Esophagus squamous epithelium (tissue), 5 donors: ENCODE measurements at places on chromosomes 11 and 22. TPM values are rescaled to one million over a fixed set of nuclear protein-coding genes. Genes with fewer than 3 reads are reported as not detected.

Gene SYCE3
- total RNA-seq = 1.8 TPM

Gene KMT5B
- 23.2 TPM for total RNA-seq

Gene TIGD3
- total RNA-seq = 0.73 TPM

Gene MS4A6E
- total RNA-seq = not detected

Gene EMID1
- 1.5 TPM for total RNA-seq

Gene OR5A1
- total RNA-seq = not detected

Gene APOBEC3F
- 2.7 TPM for total RNA-seq

Gene PRR33
- total RNA-seq = not detected

Gene DKK3
- 112 TPM for total RNA-seq

Gene MS4A14
- 0.15 TPM for total RNA-seq

Gene FOXR1
- total RNA-seq = not detected

Gene PHRF1
- total RNA-seq = 26.1 TPM

Gene RIC8A
- total RNA-seq = 61.8 TPM

Gene DNAJB7
- not detected for total RNA-seq

Gene TMX2
- total RNA-seq = 75.9 TPM

Gene TENM4
- 14.1 TPM for total RNA-seq

Gene PRR5
- 22.2 TPM for total RNA-seq

Gene TSPAN18
- total RNA-seq = 0.80 TPM

Gene NRIP3
- total RNA-seq = 0.76 TPM

Gene TRIM51
- total RNA-seq = not detected

Gene IGLL1
- not detected for total RNA-seq

Gene RAB38
- total RNA-seq = 23.4 TPM

Gene ARHGAP8
- total RNA-seq = 3.6 TPM

Gene PNPLA5
- not detected for total RNA-seq

Gene DUSP8
- 0.19 TPM for total RNA-seq

Gene VWCE
- total RNA-seq = 0.09 TPM

Gene CCDC81
- not detected for total RNA-seq

Gene XKR3
- total RNA-seq = not detected

Gene BATF2
- 0.76 TPM for total RNA-seq

Gene MUC15
- 23.0 TPM for total RNA-seq

Gene ZNF70
- total RNA-seq = 2.7 TPM

Gene SLC15A3
- 11.5 TPM for total RNA-seq
